Heart left ventricle (tissue), 16 donors: ENCODE measurements at places on chromosomes 1 and 21. TPM values are rescaled to one million over a fixed set of nuclear protein-coding genes. Genes with fewer than 3 reads are reported as not detected.

PPIAL4G gene
- polyA plus RNA-seq, result not detected

HFM1 gene
- 0.17 TPM for polyA plus RNA-seq

GSTM5 gene
- 1.4 TPM for polyA plus RNA-seq

- no peak for DNase-seq
Measured at GRCh38 chr1:203913073-203913521, 51.7 kb downstream of the SNRPE start.

DNA sequence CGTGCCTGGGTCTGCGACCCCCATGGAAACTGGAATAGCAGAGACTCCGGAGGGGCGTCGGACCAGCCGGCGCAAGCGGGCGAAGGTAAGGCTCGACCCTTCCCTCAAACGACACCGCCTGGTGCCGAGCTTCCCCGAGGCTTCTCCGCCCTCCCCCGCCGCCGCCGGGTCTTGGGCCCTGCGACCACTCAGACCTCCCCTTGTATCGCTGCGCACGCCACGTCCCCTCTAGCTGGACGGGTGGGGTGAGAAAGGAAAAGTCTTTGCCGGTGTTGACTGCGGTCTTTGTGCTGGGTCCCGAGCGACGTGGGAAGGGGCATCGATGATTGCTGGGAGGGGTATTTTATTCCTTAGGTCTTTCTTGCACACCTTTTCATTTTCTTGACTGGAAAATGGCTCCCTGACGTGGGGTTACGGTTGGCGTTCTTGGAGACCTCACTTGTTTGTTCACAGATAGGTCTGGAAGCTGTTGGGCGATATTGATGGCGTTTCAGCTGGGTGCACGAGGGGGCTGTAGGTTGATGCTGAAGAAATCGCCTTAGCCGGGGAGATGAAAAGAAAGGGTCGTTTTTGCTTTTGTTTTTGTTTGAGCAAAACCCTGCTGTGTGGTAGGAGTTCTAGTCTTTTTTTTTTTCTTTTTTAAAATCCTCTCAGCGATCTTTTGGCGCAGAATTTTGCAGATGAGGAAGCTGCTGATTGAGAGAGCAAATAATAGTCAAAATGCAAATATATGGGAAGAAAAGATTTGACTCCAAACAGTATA is 776 bp downstream of the KDM1A start:
- DNase-seq, result peak; percentile 7
